Urinary bladder (tissue), 4 donors: ENCODE measurements at places on chromosomes 1 and 21. TPM values are rescaled to one million over a fixed set of nuclear protein-coding genes. Genes with fewer than 3 reads are reported as not detected.

- DNase-seq: no peak
Measured at GRCh38 chr1:115107516-115108260, 18.4 kb upstream of the TSPAN2 start.

GRCh38 chr1:91546876-91547275, 46.2 kb downstream of the CDC7 start:
- no peak for DNase-seq

GRCh38 chr1:230172016-230172537, 105.0 kb downstream of the GALNT2 start:
- DNase-seq: no peak

The OSBPL9 gene
- total RNA-seq: 117 TPM

The CXADR gene
- total RNA-seq: 44.2 TPM

- no peak for DNase-seq
Measured at GRCh38 chr1:8545078-8545477, 227.2 kb downstream of the SLC45A1 start.

- DNase-seq: no peak
Measured at GRCh38 chr1:244049162-244050013, 1.7 kb upstream of the ZBTB18 start.

GRCh38 chr1:111507411-111508201, 4.2 kb upstream of the ADORA3 start:
- peak; percentile 35 for DNase-seq

- DNase-seq: no peak
Measured at GRCh38 chr1:57064379-57065140, 98.7 kb upstream of the C8B start.

DNA sequence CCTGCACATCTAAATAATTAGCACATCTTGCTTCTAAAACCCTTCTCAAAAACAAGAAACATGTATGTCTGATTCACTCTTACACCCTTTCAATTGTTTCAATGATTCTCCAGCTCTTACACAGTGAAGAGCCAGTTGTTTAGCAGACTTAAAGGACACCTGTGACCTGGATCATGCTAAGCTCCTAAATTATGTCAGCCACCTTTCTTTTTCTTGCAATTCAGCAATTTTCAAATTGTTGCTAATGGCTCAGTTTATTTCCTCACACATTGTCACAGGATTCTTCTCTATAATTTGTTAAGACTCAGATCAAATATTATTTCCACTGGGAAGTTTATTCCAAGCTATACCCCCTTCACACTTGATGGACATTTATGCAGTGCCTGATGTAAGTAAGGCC, 413.2 kb downstream of the PLA2G4A start:
- DNase-seq: no peak

DNA sequence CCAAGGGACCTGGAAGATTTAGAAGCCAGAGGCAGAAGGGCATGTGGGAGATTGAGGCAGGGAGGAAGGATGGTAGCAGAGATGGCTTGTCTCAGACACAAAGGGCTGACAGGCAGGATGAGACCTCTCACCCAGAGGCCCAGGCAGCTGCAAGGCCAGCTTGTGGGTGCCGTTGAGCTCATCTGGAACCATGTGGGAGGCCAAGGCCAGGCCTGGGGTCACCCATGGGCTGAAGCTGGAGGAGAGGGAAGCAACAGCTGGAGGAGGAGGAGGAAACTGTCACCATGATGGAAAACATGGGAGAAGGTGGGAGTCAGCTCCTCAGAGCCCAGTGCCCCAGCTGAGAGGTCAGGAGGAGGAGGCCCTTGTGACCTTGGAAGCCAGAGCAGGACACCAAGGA, 6.4 kb downstream of the CRABP2 start:
- DNase-seq: no peak

GRCh38 chr1:50969611-50970508, at the start of gene CDKN2C:
Gene CDKN2C (plus strand): TSS chr1:50970245. CDS start chr1:50970369, 124 bp downstream.
- DNase-seq: no peak

The ERG gene
- total RNA-seq: 17.1 TPM

- no peak for DNase-seq
Measured at GRCh38 chr1:200893411-200893901, 1.2 kb upstream of the INAVA start.

- DNase-seq: no peak
Measured at GRCh38 chr1:223008808-223009207, 134.2 kb downstream of the TLR5 start.

DNA sequence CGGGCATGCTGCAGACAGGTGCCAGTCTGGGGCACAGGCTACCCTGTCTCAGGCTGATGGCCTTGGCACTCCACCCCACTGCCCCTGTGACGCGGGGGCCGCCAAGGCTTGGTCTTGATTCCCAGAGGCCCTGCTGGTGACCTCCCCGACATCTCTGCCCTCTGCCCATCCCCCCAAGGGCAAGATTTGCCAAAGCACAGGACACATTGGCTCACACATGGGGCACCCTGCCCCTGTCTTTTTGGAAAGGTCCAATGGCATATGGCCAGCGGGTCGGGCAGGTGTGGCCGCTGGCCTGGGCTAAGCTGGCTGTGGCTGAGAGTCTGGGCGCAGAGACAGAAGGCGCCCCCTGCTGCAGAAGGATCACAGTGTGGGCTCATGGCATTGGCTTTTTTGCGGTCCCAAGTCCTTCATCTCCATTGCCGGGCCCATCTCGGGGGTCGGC, 4.6 kb downstream of the MIB2 start:
- DNase-seq: no peak

DNA sequence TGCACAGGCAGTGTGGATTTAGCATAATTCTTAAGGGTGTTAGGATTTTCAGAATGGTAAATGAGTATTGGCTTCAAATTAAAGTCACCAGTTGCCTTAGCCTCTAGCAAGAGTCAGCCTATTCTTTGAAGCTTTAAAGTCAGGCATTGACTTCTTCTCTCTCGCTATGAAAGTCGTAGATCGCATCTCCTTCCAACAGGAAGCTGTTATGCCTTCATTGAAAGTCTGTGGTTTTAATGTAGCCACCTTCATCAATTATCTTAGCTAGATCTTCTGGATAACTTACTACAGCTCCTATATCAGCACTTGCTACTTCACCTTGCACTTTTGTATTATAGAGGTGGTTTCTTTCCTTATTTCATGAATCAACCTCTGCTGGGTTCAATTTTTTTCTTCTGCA, 320.2 kb downstream of the PTPRC start:
- no peak for DNase-seq

DNA sequence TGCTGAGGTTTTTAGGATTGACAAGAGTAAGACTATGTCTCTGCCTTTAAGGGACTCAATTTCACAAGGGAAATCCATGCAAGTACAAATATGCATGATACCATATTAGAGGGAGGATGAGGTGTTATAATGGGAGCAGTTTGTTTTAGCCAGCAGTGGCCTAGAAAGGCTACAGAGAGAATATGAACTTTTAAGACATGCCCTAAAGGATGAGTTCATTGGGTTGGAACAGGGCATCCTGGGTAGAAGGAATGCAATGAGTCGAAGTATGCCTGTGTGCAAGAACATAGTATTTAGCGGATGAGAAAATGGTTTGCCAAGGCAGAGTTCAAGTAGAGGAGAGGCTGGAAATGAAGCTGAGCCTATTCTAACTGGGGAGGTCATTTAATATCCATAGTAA, 32.6 kb upstream of the LEPR start:
- DNase-seq: no peak

The PADI2 gene
- 5.6 TPM for total RNA-seq

The ZBED6 gene
- total RNA-seq: 30.8 TPM

The ANGPTL7 gene
- total RNA-seq: 2.7 TPM

GRCh38 chr1:84749427-84749826, 59.2 kb upstream of the SSX2IP start:
- DNase-seq: no peak
